Prostate gland (tissue), 2 donors: ENCODE measurements at places on chromosomes 13 and 19.

DNA sequence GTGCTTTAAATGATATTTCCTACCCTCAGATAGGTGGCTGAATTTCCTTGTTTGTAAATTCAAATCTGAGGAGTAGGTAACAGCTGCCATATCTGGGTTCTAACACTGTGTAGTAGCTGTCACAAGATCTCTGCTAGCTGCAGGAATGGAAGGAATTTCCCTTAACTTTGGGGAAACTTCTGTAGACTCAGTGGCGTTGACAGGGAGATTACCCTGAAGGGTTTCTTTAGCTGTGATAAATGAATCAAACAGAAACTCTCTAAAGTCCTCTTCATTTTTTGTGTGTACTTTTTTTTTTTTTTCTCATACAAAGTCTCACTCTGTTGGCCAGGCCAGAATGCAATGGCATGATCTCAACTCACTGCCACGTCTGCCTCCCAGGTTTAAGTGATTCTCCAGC is 5.3 kb upstream of the EPSTI1 start:
- H3K27ac ChIP-seq = no peak overlapping the region
- no peaks in the 10 kb centered on the region for H3K4me1 ChIP-seq
- no peaks in the 10 kb centered on the region for H3K27me3 ChIP-seq
- no peak overlapping the region for H3K4me3 ChIP-seq
- no peak for DNase-seq

- no peaks in the 10 kb centered on the region for H3K36me3 ChIP-seq
- H3K4me1 ChIP-seq = no peaks in the 10 kb centered on the region
- H3K4me3 ChIP-seq = no peak overlapping the region
- DNase-seq = no peak
Measured at GRCh38 chr19:48685583-48685982, 10.2 kb upstream of the FUT2 start.

- H3K4me1 ChIP-seq = no peaks in the 10 kb centered on the region
- no peak overlapping the region for H3K4me3 ChIP-seq
- no peaks in the 10 kb centered on the region for H3K36me3 ChIP-seq
Measured at GRCh38 chr13:55816976-55817601, 1323.6 kb upstream of the PRR20A start.

DNA sequence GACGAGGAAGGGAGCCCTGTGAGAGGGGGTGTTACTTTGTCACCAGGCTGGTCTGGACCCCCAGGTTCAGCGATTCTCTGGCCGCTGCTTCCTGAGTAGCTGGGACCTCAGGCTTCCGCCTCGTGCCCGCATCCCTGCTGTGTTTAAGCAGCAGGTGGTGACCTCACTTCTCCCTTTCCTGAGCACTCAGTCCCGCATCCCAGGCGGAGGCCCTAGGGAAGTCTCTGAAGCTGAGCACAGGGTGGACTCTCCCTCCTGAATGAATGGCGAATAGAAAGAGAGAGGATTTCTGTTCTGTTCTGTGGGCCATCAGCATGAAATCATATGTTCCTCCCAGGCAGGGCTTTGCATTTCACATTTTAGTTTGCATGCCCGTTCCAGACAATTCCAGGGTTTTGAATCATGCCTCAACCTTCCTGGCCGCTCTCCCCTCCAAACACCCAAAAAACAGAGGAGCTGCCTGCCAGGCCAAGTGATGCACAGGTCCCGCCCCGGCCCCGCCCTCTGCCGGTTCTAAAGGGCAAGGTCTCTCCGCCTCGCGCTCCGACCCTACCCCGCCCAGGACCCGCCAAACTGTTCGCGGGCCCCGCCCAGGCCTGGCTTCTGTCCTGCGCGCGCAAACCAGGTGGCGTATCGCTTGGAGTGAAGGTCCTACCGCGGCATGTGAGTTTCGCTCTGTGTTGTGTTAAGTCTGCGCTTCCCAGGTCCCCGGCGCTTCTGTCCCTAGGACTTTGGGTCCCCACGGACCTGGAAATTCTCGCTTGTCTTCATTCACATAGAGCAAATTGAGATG is 35.1 kb upstream of the ZNF808 start:
- H3K27ac ChIP-seq = no peak overlapping the region
- no peaks in the 10 kb centered on the region for H3K4me1 ChIP-seq
- DNase-seq = no peak
- H3K27me3 ChIP-seq = no peaks in the 10 kb centered on the region
- no peaks in the 10 kb centered on the region for H3K36me3 ChIP-seq

GRCh38 chr13:27138457-27139093 is 33.0 kb downstream of the USP12 start:
- H3K4me1 ChIP-seq = no peaks in the 10 kb centered on the region
- H3K4me3 ChIP-seq = no peak overlapping the region
- H3K27me3 ChIP-seq = no peaks in the 10 kb centered on the region
- no peak for DNase-seq
- no peak overlapping the region for H3K27ac ChIP-seq

DNA sequence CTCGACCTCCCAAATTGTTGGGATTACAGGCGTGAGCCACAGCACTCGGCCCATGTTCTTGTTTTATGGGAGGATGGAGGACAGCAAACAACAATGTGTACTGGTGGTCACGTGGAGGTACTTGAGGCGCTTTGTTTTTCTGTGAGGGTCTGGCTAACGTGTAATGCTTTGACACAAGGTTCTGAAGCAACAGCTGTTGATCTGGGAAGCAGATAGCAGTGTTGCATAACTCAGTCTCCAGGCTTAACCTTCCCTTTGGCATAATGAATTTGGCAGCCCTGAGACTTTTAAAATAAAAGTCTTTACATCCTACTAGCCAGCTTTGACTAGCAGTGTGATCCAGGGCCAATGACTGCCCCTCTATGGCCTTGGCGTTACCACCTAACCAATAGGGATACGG is 6.9 kb upstream of the ZNF580 start:
- no peaks in the 10 kb centered on the region for H3K36me3 ChIP-seq
- H3K27me3 ChIP-seq = no peaks in the 10 kb centered on the region
- no peak for DNase-seq
- peaks cover 12% of the 10 kb centered on the region for H3K4me1 ChIP-seq

GRCh38 chr19:17703824-17704463 is 15.3 kb upstream of the MAP1S start:
- no peak overlapping the region for H3K27ac ChIP-seq
- no peaks in the 10 kb centered on the region for H3K4me1 ChIP-seq
- H3K4me3 ChIP-seq = no peak overlapping the region

DNA sequence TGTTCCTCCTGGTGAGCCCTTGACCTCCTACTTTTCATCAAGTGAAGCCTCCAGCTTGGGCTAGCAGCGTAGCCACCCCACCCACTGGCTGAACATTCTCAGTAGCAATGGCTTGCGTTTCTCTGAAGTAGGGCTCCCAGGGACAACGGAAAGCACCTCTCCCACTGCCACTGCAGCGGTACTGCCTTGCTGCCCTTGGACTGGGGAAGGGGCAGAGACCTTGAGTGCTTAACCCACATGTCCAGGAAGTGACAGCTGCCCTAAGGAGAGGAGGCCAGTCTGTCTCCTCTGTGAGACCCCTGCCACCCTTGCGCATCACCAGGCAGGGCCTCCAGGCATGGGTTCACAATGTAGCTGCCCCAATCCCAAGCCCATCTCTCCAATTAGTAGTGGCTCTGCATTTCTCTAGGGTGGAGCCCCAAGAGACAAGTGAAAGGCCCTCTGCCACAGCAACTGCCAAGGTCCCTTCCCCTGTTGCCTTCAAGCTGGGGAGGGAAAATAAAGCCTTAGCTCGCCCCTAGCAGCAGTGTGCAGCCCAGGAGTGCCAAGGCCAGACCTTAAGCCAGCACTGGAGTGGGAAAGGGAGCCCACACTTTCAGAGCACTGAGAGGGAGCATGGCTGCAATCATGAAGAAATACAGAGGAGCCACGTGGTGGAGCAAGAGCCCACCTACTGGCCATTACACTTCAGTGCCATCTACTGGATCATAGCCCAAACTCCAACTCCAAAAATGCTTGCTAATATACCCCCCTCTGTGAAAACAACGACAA is 175.9 kb upstream of the TRPC4 start:
- no peak for DNase-seq
- H3K4me1 ChIP-seq = no peaks in the 10 kb centered on the region
- H3K27ac ChIP-seq = no peak overlapping the region
- H3K36me3 ChIP-seq = no peaks in the 10 kb centered on the region
- no peak overlapping the region for H3K4me3 ChIP-seq
- no peaks in the 10 kb centered on the region for H3K27me3 ChIP-seq

DNA sequence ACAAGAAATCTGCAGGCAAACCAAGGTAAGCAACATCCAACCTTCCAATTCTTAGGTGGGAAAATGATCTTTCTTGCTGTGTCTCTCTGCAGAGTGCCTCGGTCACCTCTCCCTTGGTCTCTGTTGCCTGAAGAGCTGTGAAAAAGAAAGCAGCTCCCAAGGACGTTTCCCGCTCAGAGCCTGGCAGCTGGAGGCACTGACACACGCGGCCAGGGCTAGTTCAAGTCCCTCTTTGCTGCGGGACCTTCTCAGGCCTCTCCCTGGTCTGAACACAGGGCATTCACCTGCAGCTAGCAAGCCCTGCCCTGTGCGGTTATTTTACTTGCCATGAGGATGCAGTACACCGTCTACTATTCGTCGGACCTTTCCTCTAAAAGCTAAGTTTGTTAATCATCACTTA is 3.8 kb downstream of the MED26 start:
- DNase-seq = no peak
- no peaks in the 10 kb centered on the region for H3K27me3 ChIP-seq
- H3K36me3 ChIP-seq = no peaks in the 10 kb centered on the region
- H3K27ac ChIP-seq = no peak overlapping the region
- H3K4me1 ChIP-seq = peaks cover 11% of the 10 kb centered on the region

DNA sequence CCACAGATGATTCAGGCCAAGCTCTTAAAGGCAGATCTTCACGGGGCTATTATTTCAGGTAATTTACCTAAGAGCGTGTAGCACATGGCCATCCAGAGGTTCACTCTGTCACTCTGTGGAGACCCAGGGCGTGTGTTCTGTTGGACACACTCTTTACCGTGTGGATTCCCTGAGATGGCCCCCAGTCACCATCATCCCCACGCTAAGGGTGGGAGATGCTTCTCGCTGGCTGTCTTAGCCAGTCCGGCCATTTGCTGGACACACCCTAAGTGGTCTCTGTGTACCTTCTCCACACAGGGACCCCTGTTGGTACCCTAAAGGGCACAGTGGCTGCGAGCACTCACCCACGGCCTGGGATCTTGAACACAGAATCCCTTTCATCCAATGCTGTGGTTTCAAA is 6.0 kb downstream of the POP4 start:
- no peak overlapping the region for H3K27ac ChIP-seq
- peaks cover 30% of the 10 kb centered on the region for H3K36me3 ChIP-seq
- H3K27me3 ChIP-seq = no peaks in the 10 kb centered on the region
- H3K4me1 ChIP-seq = no peaks in the 10 kb centered on the region

DNA sequence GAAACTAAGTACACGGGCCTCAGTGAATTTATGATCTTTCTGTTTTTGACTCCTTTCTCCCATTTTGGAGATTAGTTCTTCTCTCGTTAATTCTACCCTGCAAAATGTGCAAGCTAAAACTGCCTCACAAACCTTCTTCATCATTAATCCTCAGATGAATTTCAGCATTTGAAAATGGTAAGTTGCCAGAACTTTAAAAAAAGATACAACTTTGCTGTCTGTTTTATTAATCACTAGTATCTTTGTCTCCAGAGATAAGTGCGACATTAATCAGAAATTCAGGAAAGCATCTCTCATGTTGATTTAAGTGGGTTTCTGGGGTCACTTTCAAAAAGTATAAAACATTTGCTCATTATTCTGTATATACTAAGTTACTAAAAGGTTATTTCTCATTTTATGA is 227.0 kb upstream of the RXFP2 start:
- H3K4me3 ChIP-seq = no peak overlapping the region
- DNase-seq = no peak
- H3K36me3 ChIP-seq = no peaks in the 10 kb centered on the region
- no peaks in the 10 kb centered on the region for H3K27me3 ChIP-seq
- H3K27ac ChIP-seq = no peak overlapping the region

DNA sequence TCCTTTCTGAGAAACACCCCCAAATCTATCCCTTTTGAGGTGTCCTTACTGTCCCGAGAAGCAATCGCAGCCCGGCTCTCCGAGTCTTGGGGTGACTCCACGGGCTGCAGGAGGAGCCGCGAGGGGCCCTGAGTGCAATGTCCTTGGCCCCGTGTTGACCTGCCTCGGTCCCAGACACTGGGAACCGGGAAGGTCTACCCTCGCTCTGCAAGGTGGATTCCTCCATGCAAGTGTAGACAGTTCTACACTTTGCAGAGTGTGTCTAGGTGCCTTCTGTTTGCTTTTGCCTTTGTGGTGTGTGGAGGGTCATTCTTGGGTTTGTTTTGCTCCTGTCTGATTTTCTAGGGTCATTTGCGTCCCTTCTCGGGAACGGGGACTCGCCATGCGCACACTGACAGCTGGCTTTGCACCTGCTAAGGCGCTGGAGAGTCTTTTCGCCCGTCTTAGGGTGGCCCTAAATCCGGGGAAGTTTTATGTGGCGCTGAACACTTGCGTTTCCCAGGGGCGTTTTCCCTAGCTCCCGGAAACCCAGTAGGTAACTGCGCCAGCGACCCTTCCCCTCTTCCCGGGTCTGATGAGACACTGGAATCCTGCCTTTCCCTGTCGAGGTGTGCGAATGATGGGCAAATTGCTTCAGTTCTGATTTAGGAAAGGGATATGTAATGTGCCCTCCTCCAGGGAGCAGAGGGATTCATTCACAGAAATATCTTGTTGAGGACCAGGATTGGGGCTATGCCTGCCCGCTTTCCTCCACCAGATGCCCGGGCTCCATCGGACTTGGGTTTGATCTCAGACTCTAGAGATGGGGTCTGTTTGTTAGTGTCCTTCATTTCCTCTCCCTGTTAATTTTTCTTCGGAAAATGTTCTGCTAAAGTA is 755 bp downstream of the SERTM1 start:
- H3K4me1 ChIP-seq = no peaks in the 10 kb centered on the region
- H3K36me3 ChIP-seq = no peaks in the 10 kb centered on the region
- peak overlapping the region; percentile 11 for H3K4me3 ChIP-seq

DNA sequence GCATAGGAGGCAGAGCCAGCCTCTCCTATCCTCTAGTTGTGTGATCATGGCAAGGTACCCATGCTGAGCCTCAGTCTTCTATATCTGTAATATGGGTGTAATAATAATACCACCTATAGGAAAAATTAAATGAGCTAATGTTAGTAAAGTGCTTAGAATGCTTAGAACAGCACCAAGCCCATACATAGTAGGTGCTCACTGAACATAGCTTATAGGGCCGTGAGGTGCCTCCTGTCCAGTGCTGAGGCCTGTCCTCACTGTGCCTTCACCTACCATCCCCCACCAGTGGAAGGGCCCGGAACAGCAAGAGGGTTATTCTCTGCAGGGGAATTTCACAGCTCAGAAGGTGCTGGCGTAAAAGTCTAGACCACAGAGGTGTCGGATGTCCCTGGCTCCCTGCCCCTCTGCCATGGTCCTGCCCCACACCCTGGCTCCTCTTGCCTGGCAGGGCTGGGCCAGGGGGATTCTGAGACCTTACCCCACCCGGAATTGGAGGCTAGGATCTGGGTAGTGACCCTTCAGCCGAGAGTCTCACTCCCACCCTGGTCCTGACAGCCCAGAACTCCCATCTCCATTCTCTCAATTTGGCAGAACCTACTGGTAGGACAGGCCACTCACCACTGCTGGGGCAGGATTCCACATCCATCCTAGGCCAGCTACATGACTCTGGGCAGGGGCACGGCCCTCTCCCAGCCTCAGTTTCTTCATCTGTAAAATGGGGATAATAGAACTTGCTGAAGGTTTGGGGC is 2.2 kb upstream of the SCN1B start:
- no peak for DNase-seq
- no peak overlapping the region for H3K27ac ChIP-seq
- no peaks in the 10 kb centered on the region for H3K4me1 ChIP-seq

- no peaks in the 10 kb centered on the region for H3K27me3 ChIP-seq
- H3K36me3 ChIP-seq = no peaks in the 10 kb centered on the region
- no peak for DNase-seq
- no peak overlapping the region for H3K4me3 ChIP-seq
Measured at GRCh38 chr19:8097198-8097597, 44.6 kb downstream of the CCL25 start.

GRCh38 chr13:67416047-67416925 is 186.2 kb upstream of the PCDH9 start:
- no peak for DNase-seq
- H3K27me3 ChIP-seq = no peaks in the 10 kb centered on the region
- no peak overlapping the region for H3K4me3 ChIP-seq
- H3K27ac ChIP-seq = no peak overlapping the region
